ENCODE measurements at places on chromosomes 1 and 21.

GRCh38 chr21:39033878-39034589, 149.2 kb downstream of the PSMG1 start:
- no peak for DNase-seq

GRCh38 chr1:115829023-115829674, 11.8 kb downstream of the NHLH2 start:
- DNase-seq: peak; percentile 89

DNA sequence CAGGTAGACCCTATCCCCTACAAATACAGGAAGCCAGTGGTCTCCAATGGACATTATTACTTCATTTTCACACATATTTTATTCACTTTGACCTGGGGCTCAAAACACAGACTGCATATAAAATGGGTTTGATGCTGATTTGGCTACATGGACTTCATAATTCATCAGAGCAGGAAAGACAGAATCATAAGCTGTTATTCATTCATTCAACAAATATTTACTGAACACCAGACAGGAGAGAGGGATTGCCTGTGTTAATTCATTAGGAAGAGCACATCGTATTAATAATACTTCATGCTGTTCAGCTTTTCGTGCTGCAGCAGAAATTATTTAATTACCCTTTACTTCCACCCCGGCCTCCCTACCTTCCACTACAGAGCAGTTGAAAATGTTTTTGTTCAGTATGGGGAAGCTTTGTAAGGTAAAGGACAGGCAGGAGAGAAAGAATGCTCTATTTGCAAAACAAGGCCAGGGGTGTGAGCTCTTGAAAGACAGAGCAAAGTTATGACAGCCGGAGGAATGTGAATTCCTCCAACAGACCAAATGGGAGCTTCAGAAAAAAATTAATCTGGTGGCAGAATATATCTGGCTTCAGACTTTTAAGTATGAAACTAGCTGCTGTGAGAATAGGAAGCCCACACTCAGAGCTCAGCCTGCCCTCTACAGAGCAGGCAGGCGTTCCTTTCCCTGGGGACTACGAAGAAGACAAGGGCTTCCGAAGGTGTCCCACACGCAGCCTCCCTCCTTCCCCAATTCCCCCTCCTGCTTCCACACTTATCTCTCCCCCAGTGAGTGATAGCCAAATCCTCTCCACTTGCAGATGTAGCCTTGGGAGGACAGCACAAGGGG, 58.0 kb downstream of the MDM4 start:
- DNase-seq: no peak

DNA sequence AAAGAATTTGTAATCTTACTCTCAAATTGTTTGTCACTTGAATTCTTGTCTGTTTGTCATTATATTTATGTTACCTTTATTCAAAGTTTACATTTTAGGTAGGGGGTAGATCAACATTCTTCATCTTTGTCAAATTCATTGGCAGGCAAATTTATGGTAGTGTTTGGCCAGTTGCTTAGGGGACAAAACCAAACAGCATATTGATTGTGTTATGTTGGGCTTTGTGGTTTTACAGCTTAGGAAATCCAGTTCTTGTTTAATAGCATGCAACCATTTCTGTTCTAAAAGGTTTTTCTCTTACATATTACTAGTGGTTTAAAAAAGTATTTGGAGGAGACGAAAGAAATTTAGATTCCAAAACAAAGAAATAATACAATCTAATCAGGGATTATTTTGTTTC, 91.4 kb downstream of the HMCN1 start:
- no peak for DNase-seq

DNA sequence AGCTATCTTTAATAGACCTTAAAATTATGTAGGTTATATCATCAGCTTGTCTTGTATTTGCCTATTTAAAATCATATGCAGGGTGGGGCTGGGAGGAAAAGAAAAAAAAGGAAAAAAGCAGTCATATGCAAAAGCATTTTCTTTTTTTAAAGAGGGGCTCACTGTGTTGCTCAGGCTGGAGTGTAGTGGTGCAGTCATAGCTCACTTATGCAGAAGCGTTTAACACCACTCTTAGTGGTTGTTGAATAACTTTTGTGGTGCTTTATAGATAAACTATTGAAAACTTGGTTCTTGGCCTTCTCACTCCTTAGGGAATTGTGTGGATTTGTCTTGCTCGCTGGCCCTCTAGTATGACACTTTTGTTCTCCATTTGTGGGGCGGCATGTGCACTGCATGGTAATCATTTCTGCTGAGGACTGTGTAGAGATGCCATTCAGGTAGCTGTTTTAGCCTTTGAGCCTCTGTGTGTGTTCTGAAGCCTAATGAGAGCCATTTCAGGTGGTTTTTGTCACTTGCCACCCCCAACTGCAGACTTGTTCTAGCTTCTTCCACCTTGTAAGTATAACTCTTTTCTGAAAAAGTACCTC, 77.8 kb downstream of the KIF1B start:
- no peak for DNase-seq

- DNase-seq: peak; percentile 72
These were observed 6.0 kb downstream of the S100B start for GRCh38 chr21:46598581-46599572.

DNA sequence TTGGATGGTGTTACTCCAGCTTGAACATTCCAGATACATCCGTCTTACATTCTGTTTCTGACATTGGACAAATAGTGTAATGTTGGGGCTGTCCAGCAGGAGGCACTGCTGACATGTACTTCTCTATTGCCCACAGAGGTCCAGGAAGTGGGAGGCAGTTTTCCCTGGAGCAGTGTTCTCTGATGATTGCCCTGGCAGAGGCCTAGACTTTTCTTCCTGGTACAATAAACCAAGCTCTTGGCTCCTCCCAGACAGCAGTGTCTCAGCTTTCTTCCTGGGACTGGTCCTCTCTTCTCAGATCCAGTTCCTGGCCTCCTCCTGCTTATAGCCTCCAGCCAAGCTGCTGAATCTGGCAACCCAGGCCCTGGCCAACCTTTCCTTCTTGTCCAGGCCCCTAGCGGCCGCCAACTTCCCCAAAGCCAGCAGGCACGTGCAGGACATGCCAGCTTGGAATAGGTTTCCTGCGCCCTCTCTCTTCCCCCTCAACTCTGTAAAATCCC, 14.9 kb upstream of the IFNLR1 start:
- peak; percentile 58 for DNase-seq

GRCh38 chr1:109441069-109441468, 14.8 kb upstream of the PSMA5 start:
- DNase-seq: no peak

- peak; percentile 85 for DNase-seq
These were observed at the start of gene POFUT2 for GRCh38 chr21:45287438-45288391. Gene POFUT2, minus strand, starts transcription at chr21:45287895. Its CDS starts 24 bp downstream, at chr21:45287871.

DNA sequence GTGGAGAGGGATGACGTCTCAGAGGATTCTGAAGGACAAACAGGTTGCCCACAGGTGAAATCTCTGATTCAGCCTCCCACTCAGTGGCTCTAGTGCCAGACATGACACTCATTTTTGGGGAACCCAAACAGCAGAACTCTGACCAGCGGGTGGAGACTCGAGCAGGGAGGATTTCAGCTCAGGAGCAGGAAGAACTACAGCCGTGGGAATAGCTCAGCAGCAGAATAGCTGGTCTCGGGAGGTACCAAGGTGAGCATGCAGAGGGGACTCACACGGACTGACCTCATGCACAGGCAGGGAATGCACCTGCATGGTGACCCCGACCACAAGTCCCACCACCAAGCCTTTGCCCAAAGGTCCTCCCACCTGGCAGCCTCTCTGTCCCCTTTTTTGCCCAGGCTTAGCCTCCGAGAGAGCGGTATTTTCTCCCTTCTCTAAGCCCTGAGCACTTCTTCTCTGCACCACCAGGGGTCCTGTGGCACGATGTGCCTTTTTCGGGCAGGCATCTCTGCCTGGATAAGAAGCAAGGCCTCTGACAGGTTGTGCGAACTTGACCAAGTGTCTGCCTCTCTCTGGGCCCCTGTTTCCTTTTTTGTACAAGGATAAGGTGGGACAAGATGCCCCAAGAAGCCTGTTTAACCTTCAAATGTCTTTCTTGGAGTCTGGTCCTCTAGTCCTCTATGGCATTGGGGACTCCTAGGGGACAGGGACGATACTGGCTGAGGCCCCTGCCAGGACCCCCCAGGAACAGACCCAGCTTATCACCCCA, 8.8 kb upstream of the FGR start:
- no peak for DNase-seq

- DNase-seq: no peak
These were observed 29.4 kb upstream of the POU3F1 start for GRCh38 chr1:38076038-38076437.

- no peak for DNase-seq
These were observed 62.9 kb downstream of the TRABD2B start for GRCh38 chr1:47934243-47934805.

DNA sequence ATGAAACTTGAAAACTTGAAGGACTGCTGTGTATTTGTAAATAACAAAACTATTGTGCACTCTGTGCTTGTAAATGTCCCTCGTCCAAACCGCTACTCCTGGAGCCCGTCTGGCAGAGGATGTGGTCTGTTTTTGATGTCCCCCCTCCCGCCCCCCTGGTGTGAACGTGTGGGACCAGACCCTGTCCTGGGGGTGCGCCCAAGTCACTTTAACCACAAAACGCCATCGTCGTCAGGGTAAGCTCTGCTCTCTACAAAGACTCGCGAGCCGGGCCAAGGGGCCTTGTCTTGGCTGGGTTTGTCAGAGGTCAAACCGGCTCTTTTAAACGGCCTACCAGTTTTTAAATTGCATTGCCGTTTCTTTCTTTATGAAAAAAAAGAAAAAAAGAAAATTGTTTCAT, 87.4 kb upstream of the TMEM51 start:
- no peak for DNase-seq

DNA sequence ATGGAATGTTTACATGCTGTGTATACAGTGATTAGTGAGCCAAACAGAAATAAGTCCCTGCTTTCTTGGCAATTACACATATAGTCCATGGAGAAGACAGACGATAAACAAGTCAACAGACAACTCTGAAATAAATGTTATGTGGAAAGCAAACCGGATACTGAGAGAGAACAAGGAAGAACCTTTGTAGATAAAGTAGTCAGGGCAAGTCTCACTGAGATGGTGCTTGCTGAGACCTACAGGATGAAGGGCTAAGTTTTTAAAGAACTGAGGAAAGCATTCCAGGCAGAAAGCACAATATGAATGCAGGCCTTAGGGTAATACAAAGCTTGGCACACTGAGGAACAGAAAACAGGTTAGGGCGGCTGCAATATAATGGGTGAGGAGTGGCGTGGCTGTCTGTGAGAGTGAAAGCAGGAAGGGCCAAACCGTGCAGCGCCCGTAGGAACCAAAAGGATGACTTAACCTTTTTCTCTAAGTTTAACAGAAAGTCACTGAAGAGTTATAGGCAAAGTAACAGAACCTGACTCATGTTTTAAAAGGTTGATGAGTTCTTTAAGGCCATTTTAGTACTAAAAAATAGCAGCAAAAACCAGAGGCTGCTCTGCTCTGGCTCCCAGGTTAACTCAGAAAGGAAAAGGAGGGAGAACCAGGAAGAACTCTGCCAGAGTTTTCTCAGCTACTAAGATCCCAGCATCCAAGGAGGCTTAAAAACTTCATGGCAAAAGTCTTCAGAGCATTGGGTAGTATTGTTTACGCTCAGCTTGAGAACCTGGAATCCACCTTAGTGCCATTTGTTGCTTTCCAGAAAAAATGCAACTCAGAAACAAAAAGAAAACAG, 8.7 kb upstream of the TTF2 start:
- DNase-seq: no peak

- DNase-seq: no peak
These were observed 3.2 kb upstream of the SETD4 start for GRCh38 chr21:36063375-36064084.

DNA sequence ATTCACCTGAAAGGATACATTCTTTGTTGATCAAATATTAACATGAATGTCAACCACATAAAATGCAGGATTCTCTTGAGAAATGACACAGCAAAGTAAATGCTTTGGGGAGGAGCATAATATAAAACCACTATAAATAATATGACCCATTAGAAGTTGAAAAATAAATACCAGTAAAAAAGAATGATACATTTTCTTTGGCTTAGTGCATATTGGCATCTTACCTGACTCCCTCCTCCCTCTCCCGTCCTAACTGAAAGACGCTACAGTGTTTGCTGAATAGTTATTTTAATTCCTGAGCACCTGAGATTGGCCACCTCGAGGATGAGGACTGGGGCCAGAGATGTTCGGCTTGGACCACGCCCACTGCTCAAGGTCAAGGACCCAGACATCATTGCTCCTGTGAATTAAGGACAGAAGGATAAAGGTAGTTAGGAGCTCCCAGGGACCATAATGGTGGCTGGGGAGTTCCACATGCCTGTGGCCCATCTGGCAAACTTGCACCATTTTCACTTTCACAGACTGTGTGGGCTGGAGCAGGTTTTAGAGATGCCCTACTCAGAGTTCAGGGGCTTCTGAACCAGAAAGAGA, 16.4 kb upstream of the CPLANE2 start:
- no peak for DNase-seq

- peak; percentile 90 for DNase-seq
These were observed at the start of gene FOXJ3 for GRCh38 chr1:42335050-42335808. Gene FOXJ3, minus strand, starts transcription at chr1:42335235. Its CDS starts 24,142 bp downstream, at chr1:42311093.

- DNase-seq: no peak
These were observed 38.5 kb upstream of the PDE9A start for GRCh38 chr21:42614811-42615351.

GRCh38 chr1:237903961-237904360, 13.2 kb upstream of the ZP4 start:
- DNase-seq: no peak

- no peak for DNase-seq
These were observed 38.0 kb upstream of the SERBP1 start for GRCh38 chr1:67468066-67468718.

- DNase-seq: no peak
These were observed 10.2 kb downstream of the PHGDH start for GRCh38 chr1:119721896-119722295.

- no peak for DNase-seq
These were observed 33.4 kb downstream of the OR2G3 start for GRCh38 chr1:247638781-247639180.

DNA sequence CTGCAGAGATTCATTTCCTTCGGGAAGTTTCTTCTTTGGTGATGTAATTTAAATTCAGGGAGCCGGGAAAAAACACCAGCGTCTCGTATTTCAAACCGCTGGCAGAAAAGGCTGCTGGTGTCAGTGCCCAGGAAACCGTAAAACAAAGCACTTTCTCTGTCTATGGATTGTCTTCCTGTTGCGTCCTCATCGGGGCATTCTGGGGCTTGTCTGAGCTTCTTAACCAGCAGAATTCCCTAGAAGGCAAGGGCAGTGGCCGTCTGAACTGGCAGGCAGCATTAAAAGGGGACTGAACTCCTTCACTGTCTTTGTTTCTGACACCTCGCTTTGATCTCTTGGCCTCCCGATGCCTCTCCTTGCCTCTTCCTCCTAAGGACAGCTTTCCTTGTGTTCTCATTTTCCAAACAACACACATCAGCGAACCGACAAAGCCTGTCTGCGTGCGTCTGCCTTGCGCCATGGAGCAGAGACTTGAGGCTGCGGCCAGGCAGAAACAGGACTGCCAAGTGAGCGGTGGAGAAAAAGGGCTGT, 391.6 kb upstream of the VAMP3 start:
- peak; percentile 24 for DNase-seq

Data from amniotic stem cell (primary cell).